CD4-positive, alpha-beta memory T cell (primary cell): ENCODE measurements at places on chromosomes 5 and 9. TPM values are rescaled to one million over a fixed set of nuclear protein-coding genes. Genes with fewer than 3 reads are reported as not detected.

GRCh38 chr9:97411440-97411788, 482 bp upstream of the TDRD7 start:
- peaks cover 21% of the 10 kb centered on the region for H3K4me1 ChIP-seq
- no peak for DNase-seq
- H3K36me3 ChIP-seq, result no peaks in the 10 kb centered on the region

GRCh38 chr5:150589862-150590601, 50.4 kb upstream of the SYNPO start:
- no peak for DNase-seq
- no peak overlapping the region for H3K4me3 ChIP-seq
- no peak overlapping the region for H3K27ac ChIP-seq

The RICTOR gene
- total RNA-seq, result 85.0 TPM

The PIP5K1B gene
- total RNA-seq, result 0.12 TPM
